ENCODE measurements at places on chromosomes 7 and 10.

DNA sequence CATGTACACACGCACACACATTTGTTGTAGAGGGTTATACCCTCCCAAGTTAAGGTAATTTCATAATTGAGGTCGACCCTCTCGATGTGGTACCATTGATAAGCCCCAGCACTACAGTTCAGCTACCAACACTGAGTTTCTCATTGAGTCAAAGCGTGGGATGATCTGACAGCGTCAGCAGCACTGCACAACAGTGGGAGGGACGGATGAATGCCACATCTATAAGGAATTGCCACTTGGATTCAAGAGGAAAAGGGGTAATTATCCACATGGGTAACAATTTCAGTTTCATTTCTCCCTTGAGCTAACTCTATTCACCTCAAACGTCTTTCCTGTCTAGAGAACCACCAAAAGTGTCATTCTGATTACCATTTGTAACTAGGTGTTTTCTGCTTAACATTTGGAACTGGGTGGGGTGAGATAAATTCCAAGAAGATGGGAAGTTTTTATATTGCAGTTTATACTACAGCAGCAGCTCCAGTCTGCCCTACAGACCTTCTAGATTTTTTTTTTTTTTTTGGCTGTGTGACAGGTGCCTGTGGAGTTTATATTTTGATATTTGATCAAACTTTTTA, 342.9 kb downstream of the AUTS2 start:
- no peak for DNase-seq

GRCh38 chr7:68958571-68958970, 639.7 kb upstream of the AUTS2 start:
- DNase-seq: no peak

DNA sequence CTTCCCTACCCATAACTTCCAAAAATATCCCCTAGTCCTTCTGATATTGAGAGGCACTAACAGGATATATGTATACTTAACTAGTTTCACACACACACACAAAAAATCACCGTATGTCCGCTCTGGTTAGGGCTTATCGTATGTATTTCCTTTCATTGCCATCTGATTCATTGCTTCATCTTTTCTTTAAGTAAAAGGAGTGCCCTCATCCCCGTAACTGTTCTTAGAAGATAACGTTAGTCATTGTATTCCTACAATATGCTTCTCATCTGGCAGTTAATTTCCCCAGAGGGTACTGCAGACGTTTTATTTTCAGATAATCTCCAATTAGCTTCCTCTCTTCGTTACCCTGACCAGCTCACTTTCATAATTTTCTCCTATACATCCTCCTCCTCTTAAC, 37.3 kb downstream of the NRCAM start:
- no peak for DNase-seq

GRCh38 chr10:34491678-34492077, 323.4 kb downstream of the PARD3 start:
- DNase-seq: no peak

GRCh38 chr10:17357781-17358180, 96.6 kb downstream of the ST8SIA6 start:
- no peak for DNase-seq

DNA sequence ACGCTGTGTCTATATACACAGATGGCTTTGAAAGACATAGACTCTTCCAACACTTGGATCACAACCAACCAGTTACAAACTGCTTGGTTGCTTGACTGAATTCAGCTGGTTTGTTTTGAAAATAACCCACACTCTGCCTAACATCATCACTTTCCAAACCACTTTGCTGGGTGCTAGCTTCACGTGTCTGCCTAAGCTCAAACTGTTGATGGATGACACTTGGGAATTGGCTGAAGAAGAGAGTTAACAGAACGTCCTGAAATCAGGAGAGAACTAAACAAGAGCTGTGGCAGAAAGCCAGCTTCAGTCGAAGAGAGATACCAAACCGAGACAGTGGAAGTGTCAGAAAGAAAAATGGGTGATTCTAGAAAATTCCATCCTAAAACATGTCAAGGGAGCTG, 420.8 kb upstream of the AUTS2 start:
- no peak for DNase-seq

DNA sequence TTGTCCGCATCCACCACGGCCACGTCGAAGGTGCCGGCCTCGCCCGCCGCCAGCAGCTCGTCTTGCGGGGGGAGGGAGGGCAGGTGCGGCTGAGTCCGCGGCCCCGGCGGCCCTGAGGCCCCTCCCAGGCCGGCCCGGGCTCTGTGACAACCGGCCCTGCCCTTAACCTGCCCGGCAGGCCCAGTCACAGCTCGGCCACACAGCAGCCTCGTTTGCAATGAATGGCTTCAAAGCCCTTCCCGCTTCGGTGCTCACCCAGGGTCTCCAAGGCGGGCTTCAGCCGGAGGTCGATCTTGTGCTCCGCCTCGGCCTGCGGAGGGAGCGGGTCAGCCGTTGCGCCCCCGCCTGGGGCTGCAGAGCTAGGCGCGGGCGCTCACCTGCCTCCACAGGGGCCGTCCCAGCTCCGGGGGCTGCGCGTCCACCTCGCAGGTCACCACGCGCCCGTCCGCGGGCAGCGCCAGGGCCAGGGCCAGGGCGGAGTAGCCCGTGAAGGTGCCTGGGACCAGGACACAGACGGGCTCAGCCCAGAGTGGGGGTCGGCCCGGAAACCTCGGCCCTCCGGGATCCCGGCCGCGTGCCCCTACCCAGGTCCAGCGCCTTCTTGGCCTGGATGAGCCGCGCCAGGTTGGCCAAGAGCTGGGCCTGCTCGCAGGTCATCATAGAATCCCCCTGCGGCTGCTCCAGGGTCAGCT, 928 bp downstream of the COMTD1 start:
- DNase-seq: no peak
